ENCODE measurements at places on chromosomes 3 and 15.

GRCh38 chr3:115399750-115400149, 223.6 kb upstream of the GAP43 start:
- DNase-seq = no peak

DNA sequence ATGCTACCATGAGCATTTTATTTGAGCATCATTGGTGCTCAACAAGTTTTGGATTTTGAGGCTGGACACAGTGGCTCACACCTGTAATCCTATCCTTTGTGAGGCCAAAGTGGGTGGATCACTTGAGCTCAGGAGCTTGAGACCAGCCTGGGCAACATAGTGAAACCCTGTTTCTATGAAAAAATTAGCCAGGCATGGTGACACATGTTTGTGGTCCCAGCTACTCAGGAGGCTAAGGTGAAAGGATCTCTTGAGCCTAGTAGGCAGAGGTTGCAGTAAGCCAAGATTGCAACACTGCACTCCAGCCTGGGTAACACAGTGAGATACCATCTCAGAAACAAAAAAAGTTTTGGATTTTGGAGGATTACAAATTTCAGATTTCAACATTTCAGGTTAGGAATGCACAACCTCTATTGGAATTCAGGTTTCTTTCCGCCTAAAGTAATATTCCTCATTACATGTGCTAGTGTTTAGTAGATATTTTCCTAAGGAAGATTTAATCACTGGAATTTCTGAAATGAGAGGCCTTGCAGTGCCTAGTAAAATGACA, 27.6 kb downstream of the CNOT10 start:
- DNase-seq = no peak

GRCh38 chr3:66353530-66353929, 132.7 kb downstream of the SLC25A26 start:
- no peak for DNase-seq

DNA sequence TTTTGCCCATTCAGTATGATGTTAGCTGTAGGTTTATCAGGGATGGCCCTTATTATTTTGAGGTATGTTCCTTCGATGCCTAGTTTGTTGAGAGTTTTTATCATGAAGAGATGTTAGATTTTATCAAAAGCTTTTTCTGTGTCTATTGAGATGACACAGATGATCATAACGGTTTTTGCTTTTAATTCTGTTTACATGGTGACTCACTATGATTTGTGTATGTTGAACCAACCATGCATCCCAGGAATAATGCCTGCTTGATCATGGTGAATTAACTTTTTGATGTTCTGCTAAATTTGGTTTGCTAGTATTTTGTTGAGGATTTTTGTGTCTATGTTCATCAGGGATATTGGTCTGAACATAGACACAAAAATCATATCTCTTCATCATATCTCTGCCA, 8.3 kb downstream of the GPR156 start:
- no peak for DNase-seq

- DNase-seq = no peak
Observed at GRCh38 chr15:62165104-62165792, at the start of gene C2CD4B. Gene C2CD4B (minus strand): TSS chr15:62165285. CDS start chr15:62164984, 301 bp downstream.

GRCh38 chr15:58918239-58918638, 15.2 kb downstream of the SLTM start:
- no peak for DNase-seq

GRCh38 chr15:29449136-29449535, 179.5 kb upstream of the NSMCE3 start:
- DNase-seq = no peak

- no peak for DNase-seq
Observed at GRCh38 chr3:15496341-15496664, 25.2 kb downstream of the COLQ start.

All from T-helper 17 cell (primary cell).